Effector memory CD4-positive, alpha-beta T cell (primary cell): ENCODE measurements at places on chromosomes 1 and 21.

DNA sequence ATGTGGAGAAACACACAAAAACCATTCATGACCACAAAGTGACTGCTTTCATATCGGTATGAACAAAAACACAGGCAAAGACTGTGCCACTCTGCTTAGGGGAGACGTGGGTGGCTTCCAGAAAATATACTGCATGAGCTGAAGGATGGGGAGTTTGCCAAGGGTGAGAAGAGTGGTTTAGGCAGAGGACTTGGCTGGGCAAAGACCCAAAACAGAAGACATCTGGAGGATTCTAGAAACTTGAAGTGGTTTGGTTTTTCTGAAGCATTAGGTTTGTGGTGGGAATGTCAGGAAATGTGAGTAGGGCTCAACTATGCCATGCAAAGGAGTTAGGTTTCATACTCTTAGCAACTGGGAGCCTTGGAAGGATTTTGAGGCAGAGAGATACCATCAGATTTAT is 26.6 kb upstream of the DNM3 start:
- DNase-seq = no peak

DNA sequence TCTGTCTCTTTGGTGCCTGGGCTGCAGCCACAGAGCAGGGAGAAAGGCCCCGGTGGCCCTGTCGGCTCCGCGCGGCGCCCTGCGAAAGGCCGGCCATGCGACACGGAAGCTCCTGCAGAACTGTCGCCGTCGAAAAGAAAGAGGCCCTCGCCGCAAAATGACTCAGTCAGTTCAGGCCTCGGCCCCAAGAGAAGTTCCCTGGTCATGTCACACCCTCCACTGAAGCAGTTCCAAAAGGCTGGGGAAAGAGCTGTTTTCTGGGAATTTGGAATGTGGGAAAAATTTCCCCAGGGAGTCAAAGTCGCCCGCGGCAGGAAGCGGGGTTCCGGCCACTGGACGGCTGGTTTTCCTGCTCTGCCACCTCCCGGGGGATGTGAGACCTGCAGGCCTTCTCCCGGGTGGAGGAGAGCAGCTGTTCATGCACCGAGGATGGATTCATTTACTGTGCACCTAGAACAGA is 115.8 kb upstream of the ZNF678 start:
- no peak for DNase-seq

- DNase-seq = no peak
These were observed 7.0 kb upstream of the GPR88 start for GRCh38 chr1:100530880-100531487.

DNA sequence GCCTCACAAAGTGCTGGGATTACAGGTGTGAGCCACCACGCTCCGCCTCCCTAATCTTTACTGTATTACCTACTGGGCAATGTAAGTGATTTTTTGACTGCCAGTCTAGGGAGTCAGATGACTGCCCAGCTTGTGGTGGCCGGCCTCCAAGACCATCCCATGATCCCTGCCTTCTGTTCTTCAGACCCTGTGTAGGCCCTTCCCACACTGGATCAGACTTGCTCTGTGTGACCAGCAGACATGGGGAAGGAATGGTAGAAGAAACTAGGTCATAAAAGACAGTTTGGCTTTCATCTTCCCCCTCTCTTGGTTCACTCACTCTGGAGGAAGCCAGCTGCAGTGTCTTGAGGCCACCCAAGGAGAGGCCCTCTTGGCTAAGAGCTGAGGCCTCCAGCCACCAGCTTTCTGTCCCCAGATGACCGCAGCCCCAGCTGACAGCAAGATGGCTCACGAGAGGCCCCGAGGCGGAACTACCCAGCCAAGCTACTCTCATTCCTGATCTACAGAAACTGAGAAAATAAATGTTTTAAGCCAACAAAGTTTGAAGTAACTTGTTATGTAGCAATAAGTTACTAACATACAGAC is 14.5 kb upstream of the CBR3 start:
- no peak for DNase-seq

- DNase-seq = no peak
These were observed 28.0 kb upstream of the RNF2 start for GRCh38 chr1:185017338-185017737.

- no peak for DNase-seq
These were observed 53.4 kb downstream of the RPS6KA1 start for GRCh38 chr1:26582836-26583460.

DNA sequence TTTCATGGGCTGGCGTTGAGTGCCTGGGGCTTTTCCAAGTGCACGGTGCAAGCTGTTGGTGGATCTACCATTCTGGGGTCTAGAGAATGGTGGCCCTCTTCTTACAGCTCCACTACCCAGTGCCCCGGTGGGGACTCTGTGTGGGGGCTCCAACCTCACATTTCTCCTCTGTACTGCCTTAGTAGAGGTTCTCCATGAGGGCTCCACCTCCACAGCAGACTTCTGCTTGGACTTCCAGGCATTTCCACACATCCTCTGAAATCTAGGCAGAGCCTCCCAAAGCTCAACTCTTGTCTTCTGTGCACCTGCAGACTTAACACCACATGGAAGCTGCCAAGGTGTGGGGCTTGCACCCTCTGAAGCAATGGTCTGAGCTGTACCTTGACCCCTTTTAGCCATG is 82.1 kb downstream of the CCDC18 start:
- DNase-seq = no peak

- DNase-seq = no peak
These were observed 91.7 kb downstream of the ROR1 start for GRCh38 chr1:63865561-63865960.

DNA sequence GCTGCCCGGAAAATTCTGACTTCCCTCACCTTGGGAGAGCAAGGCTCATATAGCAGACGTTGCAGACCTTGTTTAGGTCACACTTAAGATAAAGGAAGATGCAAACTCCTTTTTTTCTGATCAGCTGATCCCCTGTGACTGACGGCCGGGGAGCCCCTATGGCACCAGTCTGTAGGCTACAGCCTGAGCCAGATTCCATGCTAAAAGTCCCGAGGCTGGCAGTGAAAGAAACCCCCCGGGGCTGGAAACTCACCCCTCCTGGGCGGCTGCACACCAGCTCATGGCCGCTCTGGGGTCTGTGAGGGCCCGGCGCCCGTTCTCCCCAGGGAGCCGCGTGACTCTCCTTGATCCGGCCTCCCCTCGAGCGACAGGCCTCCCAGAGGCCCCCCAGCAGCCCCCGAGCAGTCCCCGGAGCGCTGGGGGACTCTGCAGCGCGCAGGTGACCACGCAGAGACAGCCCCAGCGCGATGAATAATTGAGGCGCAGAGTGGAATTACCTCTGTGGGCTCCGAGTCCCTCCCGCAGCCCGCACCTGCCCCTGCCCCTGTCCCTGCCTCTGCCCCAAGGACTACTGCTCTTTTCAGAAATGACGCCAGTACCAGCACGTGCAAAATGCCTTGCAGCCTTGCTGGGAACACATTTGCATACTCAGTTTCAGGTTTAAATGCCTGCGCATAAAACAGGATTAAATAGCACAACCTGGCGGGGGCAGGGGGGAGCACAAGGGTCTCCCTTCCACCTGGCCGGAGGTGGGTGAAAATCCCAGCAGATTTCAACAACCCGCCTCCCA is 62.6 kb upstream of the CLDN14 start:
- no peak for DNase-seq

DNA sequence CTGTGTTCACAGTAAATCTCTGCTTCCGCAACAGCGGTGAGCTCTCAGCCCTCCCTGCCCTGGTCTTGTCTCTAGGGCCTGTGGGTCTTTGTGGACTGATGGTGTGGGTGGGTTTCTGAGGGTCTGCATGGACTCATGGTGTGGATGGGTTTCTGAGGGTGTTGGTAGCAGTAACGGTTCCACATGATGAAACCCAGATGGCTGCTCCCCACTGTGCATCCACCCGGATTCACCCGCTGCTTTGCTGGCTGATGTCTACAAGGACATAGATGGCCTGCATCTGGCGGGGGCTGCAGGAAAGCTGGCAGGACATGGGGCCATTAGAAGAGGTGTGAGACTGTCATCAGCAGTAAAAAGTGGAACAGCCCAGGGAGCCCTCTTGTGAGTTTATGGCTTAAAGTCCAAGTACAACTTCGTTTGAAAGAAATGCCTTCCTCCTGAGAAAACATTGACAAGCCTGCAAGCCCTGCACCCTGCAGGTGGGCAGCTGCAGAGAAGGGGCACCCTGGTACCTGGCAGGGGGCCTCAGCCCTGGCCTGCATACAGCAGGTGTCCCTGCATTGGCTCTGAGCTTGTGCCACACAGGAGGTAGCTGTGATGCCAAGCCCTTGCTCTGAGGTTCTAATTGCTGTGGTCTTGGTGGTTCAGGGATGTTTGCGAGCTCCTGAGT is 156.9 kb upstream of the COL6A1 start:
- DNase-seq = no peak

GRCh38 chr1:16083486-16083885 is 10.0 kb upstream of the FAM131C start:
- DNase-seq = no peak

DNA sequence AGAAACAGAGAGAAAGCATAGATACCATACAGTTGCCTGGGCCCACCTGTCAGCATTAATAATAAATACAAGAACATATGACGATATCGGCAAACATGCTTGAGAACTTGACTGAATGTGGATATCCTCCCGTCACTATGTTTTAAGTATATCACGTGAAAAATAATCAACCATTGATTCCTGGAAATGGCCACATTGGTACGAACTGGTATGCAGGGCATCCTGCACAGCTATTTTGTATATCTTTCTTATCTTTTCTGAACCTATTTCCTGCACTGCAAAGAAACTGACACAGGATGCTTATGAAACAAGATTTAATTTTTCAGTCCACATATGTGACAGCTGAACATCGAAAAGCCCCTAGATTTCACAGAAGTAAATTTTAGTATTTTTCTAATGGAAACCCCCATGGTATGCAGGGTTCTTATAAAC is 22.8 kb upstream of the RGS1 start:
- DNase-seq = no peak

- DNase-seq = no peak
These were observed 66.7 kb upstream of the COX20 start for GRCh38 chr1:244768804-244769203.

- DNase-seq = no peak
These were observed 248.1 kb upstream of the FMN2 start for GRCh38 chr1:239843541-239843940.

DNA sequence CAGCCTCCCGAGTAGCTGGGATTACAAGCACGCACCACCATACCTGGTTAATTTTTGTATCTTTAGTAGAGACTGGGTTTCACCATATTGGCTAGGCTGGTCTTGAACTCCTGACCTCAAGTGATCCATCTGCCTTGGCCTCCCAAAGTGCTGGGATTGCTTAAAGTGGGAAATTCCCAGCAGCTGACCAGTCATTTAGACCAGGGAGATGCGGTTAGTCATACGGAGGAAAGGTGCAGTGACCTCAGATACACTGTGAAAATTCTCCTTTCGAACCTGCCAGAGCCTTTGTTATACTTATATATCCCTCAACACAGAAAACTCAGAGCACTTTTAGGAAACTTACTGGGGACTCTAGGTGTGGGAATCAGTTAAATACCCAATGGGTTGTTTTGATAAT is 39.6 kb downstream of the MAP10 start:
- DNase-seq = no peak

DNA sequence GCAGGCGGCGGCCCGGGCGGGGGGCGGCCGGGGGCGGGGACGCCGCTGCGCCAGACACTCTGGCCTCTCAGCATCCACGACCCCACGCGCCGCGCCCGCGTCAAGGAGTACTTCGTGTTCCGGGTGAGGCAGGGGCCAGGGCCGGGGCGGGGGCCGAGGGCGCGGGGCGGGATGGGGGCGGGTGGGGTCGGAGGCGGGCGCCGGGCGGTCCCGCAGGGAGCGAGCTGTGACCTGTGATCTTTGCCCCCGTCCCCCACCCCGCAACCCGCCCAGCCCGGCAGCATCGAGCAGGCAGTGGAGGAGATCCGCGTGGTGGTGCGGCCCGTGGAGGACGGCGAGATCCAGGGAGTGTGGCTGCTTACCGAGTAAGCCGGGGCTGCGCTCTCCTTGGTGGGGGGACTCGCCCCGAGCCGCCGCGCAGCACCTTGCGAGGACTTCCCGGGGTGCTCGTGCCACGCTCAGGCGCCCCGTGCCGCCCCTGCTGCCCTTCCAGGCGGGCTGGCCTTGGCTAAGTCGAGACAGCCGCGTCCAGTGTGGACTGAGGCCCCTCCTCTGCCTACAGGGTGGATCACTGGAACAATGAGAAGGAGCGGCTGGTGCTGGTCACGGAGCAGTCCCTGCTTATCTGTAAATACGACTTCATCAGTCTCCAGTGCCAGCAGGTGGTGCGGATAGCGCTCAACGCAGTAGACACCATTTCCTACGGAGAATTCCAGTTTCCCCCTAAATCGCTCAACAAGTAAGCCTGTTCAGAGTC is 514 bp downstream of the TPRG1L start:
- no peak for DNase-seq

DNA sequence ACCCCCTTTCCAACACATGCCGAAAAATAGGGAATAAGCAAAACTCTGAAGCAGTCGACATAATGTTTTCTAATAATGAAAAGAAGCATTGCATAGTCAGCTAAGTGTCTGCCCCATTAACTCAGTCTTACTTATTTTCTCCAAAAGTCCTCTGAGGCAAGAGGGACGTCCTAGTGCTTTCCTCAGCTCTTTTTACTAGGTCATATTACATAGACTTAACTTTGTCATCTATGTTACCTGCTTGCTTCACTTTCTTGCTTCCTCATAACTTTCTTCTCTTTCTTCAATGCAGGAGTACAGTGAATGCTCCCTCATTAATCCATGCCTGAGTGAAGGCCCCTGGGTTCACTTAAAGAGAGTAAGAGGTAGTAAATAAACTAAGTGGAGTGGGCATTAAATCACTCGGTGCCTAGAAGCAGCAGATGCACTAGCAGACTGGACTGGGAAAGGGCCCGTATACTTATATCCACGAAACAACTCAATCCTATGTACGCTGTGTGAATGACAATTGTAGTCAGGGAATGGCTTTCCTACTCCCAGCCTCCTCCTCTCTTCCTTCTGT is 210.5 kb upstream of the SPAG17 start:
- no peak for DNase-seq

- DNase-seq = no peak
These were observed 22.6 kb downstream of the PDXK start for GRCh38 chr21:43741423-43742096.

DNA sequence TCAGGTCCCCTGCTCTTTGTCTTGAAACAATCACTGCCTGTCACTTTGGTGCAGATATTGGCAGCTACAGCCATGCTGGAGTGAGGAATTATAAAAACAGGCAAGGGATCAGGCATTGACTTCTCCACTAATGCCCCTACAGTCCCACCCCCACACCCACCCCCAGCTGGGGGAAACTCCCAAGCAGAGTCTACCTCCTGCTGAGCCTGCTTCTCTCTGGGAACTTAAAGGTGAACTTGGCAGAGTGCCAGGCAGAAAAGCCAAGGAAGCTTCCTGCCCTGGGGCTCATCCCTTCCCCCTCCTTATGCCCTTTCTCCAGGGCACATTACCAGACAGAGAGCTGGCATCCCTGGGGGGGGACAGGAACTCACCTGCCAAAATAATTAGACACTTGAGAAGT is 6.7 kb downstream of the NCMAP start:
- no peak for DNase-seq
